ENCODE measurements at places on chromosomes 13 and 19.

DNA sequence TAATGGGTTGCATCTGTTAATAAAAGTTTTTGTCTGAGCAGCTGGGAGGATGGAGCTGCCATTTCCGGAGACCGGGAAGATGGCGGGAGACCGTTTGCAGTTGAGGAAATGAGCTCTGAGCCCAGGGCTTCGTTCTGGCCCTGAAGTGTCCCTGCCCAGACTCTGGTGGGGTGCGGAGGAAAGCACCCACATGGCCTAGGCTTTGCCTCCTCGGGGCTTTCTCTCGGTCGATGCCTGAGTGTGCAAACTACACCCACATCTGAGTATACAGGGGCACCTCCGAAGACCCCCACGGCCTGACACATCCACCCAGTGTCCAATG lies 15.6 kb upstream of the NANOS3 start:
- DNase-seq = no peak

GRCh38 chr13:44974056-44974793 lies 15.0 kb downstream of the NUFIP1 start:
- DNase-seq = no peak

DNA sequence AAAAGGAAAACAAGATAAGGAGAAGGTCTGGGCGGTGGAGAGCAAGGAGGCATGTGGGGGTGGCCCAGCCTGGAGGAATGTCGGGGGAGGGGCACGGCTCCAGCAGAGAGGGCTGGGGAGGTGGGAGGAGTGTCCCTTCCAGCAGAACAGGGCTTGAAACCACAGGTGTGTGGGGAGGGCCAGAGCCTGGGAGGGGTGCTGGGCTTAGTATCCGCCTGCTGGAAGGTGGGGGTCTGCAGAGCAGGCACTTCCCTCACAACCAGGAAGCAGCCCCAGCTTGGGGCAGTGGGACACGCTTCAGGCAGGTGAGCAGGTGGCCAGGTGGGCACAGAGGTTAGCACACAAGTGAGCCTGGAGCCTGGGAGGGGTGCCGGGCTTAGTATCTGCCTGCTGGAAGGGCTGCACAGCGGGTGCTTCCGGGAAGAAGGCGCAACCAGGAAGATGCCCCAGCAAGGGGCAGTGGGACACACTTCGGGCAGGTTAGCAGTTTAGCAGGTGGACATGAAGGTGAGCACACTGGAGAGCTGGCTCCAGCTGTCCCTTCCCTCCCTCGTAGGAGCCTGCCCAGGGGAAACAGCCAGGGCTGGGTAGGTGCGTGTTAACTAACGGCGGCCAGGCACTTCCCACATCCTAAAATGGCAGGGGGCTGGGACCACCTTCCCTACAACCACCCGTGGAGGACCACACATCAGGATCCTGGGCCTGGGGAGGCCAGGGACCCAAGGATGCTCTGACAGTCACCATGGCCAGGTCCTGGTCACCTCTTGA lies 3.0 kb downstream of the GAS6 start:
- no peak for DNase-seq

DNA sequence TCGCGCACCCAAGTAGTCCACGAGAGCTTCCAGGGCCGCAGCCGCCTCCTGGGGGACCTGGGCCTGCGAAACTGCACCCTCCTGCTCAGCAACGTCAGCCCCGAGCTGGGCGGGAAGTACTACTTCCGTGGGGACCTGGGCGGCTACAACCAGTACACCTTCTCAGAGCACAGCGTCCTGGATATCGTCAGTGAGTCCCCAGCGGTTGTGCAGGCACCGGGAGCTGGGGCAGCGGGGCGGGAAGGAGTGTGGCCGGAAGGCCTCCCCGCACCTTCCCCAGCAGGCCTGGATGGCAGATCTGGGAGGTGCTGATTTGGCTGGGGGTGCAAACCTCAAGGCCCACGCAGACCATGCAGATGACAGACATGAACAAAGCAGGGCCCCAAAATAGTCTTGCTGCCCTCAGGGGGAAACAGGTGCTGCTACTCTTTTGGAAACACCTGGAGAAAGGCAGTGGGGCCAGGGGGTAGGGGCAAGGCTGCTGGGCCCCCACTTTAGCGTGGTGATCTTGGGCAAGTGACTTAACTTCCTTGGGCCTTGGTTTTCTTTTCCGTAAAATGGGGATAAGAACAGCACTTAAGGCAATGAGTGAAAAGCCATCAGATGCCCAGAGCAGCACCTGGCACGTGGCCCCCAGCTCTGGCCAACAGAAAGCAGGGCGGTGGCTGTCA lies 4.0 kb downstream of the MAG start:
- peak; percentile 51 for DNase-seq

GRCh38 chr19:34220472-34221063 lies 33.8 kb upstream of the GARRE1 start:
- DNase-seq = peak; percentile 74

- no peak for DNase-seq
Observed at GRCh38 chr13:97261254-97262005, 39.3 kb downstream of the MBNL2 start.

DNA sequence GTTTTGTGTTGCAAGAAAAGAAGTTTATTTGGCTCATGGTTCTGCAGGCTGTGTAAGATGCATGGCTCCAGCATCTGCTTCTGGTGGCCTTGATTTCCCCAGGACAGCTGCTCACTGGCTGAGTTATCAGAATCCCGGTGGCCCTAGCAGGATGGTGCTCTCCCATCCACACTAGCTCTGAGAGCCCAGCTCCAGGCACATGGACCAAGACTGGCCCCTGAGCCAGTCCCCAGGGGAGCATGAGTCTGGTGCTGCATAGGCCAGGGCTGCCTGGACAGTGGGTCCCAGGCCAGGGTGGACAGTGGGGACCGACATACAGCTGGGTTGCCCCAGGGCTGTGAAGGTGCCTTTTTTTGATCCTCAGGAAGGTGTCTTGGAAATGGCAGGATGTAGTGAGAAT lies 10.4 kb downstream of the ADGRE2 start:
- no peak for DNase-seq

- no peak for DNase-seq
Observed at GRCh38 chr13:74000876-74001275, 133.3 kb downstream of the KLF12 start.

DNA sequence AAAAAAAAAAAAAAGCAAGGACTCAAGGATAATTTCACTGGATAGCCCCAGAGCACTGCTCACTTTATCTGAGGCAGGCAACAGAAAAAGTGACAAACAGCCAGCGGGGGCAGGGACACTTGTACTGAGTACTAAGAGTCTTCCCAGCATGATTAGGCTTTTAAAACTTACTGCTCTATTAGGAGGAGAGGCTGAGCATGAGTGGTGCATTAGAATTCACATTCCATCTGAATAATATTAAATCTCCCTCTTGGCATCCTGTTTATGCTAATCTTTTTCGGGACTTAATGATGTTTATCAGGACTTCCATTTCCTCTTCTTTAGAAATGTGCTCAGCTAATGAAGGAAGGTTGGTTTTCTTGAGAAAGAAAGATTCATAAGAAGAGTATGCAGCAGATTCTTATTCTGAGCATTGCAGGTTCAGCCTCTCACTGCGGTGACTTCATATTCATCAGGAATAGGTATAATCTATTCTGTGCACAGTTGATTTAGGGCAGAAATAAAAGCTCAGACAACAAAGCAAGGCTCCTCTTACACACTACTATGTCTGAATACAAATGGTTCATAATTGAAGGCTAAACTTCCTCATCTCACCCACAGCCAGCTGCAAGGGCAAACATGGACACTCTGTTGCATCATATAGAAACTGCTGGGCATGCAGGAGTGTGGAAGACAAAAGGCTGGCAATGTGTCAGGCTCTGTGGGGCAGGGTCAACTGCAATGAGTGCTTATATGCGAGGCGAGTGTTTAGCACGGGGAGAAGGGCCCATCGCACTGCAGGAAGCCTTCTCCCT lies 107.0 kb downstream of the KL start:
- no peak for DNase-seq

DNA sequence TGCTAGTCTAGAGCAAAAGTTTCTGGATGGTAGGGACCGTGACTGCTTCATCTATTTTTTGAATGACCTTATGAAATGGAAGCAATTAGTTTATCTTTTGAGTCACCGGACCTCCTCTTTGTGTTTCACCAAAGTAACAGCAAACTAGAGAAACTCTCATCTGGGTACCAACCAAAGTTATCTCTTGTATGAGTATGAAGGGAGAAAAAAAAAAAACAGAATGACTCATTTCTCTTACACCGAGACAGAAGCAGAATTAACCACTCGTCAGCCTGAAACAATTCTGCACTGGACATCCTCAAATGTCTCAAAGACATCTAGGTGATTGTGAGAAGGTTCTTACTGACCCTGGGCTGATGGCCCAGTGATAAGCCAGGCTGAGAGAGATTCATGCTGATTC lies 18.3 kb downstream of the ZNF100 start:
- DNase-seq = no peak

DNA sequence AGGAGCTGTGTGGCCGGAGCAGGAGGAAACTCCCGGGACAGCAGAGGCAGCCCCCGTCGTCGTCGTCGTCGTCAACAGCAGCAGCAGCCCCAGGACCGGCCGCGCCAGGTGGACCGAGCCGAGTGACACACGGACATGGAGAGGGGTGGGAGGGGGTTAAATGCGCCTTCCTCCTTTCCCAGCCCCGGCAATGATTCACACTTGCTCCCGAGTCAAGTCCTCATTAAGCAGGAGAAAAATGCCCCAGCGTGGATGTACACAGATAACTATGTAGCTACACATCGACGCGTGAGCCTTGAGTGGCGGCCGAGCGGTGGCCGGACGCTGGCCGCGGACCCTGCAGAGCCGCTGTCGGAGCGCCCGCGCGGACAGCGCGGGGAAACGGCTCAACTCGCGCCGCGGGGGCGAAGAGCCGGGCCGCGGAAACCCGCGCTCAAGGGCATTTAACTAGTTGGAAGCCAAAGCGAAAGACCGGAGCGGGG lies 645 bp downstream of the UBL3 start:
- DNase-seq = peak; percentile 31

DNA sequence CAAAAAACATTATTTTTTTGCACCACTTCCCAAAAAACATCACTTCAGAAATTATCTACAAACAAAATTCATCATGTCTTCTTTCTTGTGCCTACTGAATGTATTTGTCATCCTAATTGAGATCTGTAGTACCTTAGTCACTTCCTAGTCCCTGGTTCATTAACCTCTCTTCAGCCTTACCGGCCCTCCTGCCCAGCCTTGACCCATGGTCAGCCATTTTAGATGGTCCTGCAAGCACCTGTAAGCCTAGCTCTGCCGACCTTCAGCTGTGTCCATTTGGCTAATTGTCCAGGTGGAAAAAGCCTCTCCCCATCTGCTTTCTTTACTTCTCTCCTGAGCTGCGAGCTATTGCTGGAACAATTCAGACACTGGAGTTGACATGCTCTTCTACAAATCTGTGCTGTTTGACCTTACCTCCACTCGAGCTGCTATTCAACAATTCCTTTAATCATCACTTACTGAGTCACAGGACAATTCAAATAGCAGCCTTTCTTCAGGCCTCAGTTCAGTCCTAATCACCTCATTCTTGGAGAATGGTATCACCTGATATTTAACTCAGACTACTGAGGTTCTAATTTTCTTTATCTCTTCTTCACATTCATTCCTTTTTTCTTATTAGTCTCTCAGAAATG lies 882.5 kb downstream of the PCDH9 start:
- DNase-seq = no peak

GRCh38 chr13:27533155-27533643 lies 82.8 kb upstream of the MTIF3 start:
- peak; percentile 42 for DNase-seq

- peak; percentile 57 for DNase-seq
Observed at GRCh38 chr19:29873024-29873800, 61.4 kb downstream of the CCNE1 start.

GRCh38 chr13:65057986-65058385 lies 2172.2 kb downstream of the PCDH9 start:
- no peak for DNase-seq

DNA sequence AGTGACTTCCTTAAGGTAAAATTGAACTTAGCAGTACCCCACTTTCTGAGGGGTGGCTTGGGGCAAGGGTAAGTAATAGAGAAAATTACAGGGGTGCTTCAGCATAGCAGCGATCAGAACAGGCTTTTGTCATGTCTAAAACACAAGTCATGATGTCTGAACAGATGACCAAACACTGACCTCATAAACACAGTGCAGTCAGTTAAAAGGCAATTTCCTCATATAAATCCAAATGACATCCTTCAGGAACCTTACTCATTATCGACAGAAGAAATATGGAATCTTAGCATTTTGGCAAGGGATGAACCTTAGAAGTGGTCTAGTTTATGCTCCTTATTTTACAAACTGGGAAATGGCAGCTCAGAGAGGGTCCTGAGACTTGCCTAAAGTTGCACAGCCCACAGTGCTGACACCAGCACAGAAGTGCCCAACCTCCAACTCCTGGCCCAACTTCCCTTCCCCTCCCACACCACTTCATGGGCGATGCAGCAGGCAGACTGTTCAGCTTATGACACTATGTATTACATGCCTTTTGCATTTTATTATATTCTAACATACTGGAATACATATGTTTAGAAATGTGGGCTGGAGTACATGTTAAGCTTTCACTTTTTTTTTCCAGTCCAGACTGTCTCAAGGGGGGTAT lies 3.6 kb downstream of the GJA3 start:
- no peak for DNase-seq

GRCh38 chr13:43221611-43222010 lies 198.2 kb downstream of the DNAJC15 start:
- no peak for DNase-seq

DNA sequence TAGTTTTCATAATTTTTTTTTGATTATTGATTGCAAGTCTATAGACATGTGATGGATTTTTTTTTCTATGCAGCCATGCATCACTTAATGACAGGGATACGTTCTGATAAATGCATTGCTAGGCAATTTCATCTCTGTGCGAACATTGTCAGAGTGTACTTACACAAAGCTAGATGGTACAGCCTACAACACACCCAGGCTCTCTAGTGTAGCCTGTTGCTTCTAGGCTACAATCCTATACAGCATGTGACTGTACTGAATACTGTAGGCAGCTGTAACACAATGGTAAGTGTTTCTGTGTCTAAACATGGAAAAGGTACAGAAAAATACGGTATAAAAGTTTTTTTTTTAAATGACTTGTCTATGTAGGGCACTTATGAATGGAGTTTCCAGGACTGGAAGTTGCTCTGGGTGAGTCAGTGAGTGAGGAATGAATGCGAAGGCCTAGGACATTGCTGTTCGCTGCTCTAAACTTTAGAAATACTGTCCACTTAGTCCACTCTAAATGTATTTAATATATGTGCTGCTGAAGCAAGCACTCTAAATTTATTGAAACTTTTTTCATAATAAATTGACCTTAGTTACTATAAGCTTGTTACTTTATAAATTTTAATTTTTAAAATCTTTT lies 20.3 kb downstream of the SPATA13 start:
- no peak for DNase-seq

- DNase-seq = no peak
Observed at GRCh38 chr13:98792321-98792720, 39.8 kb upstream of the SLC15A1 start.

DNA sequence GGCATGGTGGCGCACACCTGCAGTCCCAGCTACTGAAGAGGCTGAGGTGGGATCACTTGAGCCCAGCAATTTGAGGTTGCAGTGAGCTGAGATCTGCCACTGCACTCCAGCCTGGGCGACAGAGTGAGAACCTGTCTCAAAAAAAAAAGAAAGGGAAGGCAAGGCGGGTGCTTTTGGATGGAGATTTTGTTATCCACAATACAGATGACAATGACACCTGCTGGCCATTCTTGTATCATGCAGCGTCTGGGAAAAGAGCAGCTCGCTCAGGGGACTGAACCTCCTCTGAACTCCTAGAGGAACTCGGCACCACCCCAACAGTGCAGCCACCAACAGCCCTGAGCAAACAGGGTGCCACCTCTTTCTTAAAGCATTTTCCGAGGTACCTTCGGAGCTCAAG lies 22.8 kb downstream of the HAUS8 start:
- peak; percentile 37 for DNase-seq
